ENCODE measurements at places on chromosomes 12 and 14.

GRCh38 chr12:50302686-50303085 is 19.4 kb upstream of the LIMA1 start:
- DNase-seq = no peak

GRCh38 chr12:121086781-121087295 is 45.8 kb upstream of the P2RX7 start:
- DNase-seq = no peak

- no peak for DNase-seq
These were observed 24.4 kb upstream of the TBX5 start for GRCh38 chr12:114430306-114430705.

- no peak for DNase-seq
These were observed 25.8 kb upstream of the ACTN1 start for GRCh38 chr14:69004731-69005431.

- DNase-seq = no peak
These were observed 91.2 kb downstream of the ADGRD1 start for GRCh38 chr12:131044760-131045381.

DNA sequence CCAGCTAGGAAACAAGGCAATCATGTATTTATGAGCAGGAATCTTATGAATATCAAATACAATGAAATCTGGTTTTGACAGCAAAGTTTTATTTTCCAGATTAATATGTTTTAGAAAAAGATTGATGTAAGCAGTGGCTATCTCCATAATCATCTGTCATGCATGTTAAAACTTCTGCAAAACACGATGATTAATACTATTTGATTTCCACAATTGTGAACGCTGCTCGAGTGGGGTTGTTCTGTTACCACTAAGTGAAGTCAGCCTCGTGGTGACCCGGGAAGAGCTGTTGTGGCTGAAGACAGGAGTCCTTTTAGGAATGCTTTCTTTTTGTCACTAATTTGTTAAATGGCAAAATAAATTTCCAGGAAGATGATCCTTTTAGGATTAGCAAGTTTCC is 9.4 kb downstream of the CFAP251 start:
- DNase-seq = no peak

DNA sequence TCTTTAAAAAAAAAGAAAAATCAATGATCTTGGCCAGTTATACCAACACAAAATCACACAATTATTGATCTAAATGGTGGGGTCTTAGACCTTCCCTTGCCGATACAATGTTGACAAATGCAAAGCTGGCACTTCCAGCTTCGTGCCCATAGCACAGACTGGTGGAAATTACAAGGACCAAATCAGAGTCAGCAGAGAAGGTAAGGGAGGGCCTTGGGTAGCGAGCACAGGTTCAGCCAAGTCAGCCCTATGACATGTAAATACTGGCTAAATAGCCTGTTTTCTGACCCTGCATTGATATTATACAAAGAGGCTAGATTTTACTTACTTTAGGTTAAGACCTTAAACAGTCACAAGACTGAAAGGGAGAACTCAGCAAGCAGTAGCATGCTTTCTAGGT is 30.3 kb upstream of the WDR89 start:
- DNase-seq = no peak

GRCh38 chr14:102826161-102826560 is 48.9 kb downstream of the TRAF3 start:
- DNase-seq = no peak

DNA sequence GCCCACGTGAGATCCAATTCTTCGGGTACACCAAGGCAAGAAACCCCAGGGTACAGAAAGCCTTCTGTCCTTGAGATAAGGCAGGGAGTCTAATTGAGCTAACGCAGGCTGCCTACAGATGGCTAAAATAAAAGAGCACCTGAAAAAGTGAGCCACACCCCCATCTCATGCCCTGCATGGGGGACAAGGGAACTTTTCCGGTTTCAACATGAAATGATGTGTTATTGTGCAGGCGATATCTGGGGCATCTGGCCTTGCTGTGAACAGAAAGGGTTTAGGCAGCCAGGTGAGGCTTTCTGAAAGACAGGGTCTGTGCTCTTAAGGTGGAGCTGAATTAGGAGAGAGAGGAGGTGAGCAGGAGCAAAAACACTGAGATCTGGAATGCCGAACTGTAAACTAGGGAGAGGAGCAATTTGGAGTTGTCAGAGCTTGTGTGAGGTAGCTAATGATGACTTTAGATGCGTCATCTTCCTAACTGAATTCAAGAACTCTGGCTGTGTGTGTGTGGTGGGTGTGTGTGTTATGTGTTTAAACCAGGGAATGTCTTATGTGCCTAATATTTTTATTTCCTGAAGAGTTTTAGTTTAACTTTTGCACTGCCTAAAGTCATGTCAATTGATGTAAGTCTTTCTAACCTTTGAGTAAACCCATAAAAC is 20.1 kb upstream of the LDHB start:
- DNase-seq = no peak

- no peak for DNase-seq
These were observed 59.1 kb upstream of the GNPNAT1 start for GRCh38 chr14:52850451-52850909.

- DNase-seq = no peak
These were observed 69.6 kb downstream of the CEP83 start for GRCh38 chr12:94390130-94390485.

- DNase-seq = no peak
These were observed 184.8 kb downstream of the PIK3C2G start for GRCh38 chr12:18446061-18446644.

DNA sequence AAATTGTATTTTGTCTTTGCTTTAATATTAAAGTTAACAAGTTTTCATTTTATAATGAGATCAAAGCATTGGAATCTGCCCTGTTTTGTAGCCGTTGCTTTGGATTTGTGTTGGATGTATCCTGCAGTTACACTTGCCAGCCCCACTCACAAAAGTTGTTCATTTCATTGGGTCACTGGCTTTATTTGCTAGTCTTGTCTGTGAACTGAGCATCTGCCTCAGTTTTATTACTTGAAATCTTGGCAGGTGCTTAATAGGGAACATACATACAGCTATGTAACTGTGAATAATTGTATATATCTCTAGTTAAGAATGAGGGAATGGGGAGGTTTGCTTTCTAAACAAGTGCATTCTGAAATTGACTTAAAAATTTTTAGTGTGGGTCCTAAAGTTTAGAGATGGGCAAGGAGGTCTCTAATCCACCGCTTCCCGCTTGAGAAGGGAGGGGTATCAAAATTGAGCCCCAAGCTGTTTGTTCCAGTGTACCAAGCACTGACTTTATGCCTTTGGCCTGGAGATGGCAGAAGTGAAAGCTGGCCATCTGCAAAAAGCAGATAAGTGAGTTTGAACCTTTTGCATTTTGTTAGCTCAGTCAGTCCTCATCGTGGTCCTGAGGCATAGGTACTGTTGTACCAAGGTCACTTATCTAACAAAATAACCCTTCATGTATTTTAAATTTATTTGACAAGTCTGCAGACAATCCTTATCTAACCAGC is 9.3 kb downstream of the EIF5 start:
- no peak for DNase-seq

GRCh38 chr14:73427516-73428264 is 30.7 kb downstream of the NUMB start:
- no peak for DNase-seq

DNA sequence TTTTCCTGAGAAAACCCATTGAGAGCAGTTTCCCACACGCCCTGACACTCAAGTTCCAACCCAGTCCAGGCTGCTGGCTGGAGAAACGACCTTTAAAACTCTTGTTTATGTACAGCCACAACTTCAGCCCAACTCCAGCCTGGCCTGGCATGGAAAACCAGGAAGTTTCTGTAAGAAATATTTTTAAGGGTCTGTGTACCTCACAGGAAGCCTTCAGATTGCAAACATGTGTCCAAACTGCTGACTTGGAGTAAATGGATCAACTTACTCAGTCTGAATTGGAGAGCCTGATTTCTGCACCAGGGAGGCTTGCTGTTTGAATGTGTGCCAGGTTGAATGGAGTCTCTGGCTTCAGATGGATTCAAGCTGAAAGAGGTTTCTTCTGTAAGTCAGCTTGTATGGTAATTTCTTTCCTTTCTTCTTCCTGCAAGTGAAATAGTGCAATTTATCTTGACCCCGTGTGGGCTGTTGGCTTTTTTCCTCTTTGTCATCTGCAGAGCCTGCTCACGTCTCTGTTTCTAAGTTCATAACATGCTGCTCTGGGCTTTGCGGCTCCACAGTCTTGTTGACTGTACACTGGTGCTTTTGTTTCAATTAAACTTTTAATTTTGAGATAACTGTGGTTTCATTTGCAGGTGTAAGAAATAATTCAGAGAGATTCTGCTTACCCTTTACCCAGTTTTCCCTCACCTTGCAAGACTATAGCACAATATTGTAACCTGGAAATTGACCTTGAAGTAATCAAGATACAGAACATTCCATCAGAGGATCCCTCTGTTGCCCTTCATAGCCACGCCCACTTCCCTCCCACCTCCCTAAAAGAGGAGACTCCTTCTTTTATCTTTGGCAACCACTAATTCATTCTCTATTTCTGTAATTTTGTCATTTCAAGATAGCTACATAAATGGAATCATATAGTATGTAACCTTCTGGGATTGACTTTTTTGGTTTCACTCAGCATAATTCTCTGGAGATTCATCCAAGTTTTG is 109.7 kb upstream of the PRMT8 start:
- DNase-seq = no peak

DNA sequence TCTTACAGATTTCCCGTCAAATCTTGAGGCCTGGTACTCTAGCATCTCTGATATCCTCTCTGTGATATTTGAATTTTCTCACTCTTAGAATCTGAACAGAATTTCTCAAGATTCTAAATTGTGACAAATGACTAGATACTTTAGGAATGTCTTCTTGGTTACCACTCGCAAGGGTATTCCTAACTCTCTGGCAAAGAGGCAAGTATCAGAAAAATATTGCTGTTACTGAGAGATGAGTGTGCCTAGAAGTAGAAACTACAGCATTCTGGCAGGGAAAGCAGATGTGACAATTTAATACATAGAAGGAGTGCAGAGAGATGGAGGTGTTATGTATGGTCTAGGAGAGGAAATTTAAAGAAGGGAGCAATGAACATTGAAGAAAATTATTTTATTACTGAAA is 467.8 kb downstream of the LRIG3 start:
- DNase-seq = no peak

DNA sequence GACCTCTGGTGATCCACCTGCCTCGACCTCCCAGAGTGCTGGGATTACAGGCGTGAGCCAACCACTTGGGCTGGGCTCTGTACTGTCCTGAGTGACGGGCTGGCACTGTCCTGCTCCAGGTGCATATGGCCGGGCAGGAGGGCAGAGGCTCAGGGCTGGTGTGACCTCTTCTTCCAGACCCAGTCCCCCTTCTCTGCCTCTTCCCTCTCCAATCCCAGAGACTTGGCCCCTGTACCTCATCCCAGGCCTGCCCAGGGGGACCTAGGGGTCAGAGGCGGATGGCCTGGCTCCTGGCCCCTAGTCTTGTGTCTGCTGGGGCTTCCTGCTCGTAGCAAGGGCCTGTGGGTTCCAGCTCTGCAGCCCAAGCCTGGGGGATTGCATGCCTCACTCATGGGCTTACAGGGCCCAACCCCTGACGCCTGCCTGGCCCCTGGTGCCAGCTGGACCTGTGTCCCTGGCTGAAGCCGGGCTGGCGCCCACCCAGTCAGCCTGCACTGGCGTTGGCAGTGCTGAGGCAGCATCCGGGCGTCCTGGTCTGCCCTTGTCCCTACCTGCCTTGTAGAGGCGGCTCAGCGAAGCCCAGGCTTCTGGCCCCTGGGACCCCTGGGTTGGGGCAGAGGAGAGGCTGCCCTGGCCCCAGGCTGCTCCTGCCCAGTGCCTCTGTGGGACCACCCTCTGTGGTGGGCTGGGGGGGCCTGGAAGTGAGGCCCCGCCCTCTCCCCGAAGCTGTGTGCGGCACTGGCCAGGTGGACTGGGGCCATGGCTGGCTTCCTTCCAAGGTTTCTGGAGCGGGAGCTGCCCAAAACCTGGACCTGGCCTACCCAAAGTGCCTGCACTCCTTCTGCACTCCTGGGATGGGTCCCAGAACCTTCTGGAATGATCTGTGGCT is 4.3 kb downstream of the TEDC1 start:
- no peak for DNase-seq

DNA sequence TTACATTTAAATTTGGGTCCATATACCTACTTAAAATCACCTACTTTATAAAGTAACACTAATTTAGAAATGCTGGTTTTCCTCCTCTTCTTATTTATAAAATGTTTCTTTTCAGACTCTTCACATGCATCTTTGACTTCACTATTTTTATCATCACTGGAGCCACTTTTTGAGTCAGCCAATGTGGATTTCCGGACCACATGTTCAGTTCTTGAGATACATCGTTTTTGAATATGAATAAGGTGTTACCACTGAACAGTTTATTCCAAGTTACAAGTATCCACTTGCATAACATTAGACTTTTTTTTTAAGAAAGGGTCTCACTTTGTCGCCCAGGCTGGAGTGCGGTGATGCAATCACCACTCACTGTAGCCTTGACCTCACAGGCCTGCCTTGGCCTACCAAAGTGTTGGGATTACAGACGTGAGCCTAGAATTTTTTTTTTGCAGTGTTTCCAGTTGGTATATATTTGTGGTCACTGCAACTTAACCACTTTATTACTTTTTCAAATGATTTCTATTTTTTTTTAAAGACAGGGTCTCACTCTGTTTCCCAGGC is 5.7 kb downstream of the FNTB start:
- no peak for DNase-seq

- DNase-seq = no peak
These were observed 26.4 kb downstream of the KCNK13 start for GRCh38 chr14:90088176-90088575.

DNA sequence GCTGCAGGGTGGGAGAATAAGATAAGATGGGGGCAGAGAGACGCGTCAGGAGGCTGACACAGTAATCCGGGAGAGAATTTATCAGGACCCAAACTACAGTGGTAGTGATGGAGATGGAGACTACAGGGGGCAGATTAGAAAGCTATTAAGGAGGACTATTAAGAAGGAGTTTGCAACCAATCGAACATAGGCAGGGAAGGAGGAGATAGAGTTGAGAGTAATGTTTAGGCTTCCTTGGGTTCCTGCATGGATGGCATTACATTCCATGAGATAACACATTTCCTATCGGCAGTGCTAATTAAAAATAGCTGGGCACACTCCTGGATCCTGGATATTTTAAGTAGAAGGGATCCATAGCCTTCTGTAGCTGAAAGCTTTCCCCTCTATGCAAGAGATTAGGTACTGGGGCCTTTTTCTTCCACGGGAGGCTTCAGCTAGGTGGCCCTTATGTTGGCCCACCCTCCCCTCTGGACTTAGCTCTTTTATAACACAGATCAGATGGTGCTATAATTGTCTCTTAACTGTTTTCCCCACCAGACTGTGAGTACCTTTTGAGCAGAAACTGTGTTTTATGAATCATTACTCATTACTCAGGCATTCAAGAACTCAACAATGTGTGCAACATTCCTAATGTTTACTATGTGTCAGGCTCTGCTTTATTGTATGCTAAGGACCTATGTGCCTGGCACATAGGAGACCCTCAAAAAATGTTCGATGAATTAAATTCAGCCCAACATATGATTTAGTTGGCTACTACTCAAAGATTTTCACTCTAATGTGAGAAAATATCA is 113.0 kb downstream of the RMST start:
- no peak for DNase-seq

- DNase-seq = no peak
These were observed 55.1 kb downstream of the TTC6 start for GRCh38 chr14:37650356-37651037.

All from substantia nigra (tissue), 51 donors.